ENCODE measurements at places on chromosomes 3 and 15. TPM values are rescaled to one million over a fixed set of nuclear protein-coding genes. Genes with fewer than 3 reads are reported as not detected.

- DNase-seq, result no peak
Measured at GRCh38 chr15:25903024-25903581, 40.0 kb upstream of the ATP10A start.

GRCh38 chr3:122003112-122003511 is 18.9 kb downstream of the ILDR1 start:
- DNase-seq, result no peak

DNA sequence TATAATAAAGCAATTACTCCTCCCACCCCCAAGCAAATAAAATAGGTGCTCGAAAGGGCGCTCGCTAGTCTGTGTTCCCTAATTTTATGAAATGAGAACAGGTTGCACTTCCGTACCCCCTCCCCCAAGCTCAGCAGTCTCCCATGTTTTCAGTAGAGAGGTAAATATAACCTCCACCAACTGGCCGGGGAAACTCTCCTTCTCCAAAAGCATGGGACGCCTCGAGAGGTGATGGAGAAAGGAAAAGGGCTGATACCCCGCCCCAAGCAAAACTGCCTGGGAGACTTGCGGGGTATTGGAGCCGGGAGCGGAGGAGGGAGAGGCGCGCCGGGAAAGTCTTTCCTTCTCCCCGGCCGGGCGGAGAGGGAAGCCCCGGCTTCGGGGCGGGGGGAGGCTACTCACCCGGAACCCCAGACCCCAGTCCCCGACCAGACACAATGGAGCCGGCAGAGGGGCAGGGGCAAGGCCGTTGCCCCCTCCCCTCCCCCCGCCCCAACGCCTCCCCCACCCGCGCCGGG is 605 bp downstream of the DCUN1D1 start:
- no peak for DNase-seq

DNA sequence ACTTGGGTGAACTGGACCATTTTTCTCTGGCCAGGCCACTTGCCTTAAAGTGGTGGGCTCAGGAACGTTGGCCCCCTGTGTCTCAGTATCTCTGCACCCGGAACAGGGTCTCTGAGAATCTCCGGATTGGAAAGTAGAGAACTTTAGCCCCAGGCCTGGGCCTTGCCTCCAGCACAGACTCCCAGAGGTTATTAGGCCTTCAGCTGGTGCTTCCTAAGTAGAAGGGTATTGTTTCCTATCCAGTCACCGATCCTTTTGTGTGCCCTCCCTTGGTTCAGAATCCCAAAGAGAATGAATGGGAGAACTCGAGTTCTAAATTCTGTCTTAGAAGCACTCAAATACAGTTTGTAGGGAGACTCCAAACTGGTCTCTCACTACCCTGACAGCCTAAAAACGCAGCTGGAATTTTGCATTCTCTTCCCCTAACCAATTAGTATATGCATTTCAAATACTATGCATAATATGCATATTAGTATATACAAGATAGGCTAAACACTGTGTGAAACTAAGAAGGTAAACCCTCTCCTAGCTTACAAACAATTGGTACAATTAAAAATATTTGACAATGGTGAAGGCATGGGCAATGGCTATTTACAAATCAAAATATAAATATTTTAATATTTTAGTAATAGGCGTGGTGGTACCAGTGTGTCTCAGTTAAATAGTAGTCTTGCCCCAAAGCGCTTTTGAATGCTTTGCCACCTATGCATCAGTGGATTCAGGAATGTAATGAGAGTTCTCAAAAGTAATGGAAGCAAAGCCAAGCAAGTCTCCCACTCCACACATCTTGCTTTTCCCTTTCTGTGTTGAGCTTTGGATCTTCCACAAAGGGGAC is 48.5 kb upstream of the SLC4A7 start:
- no peak for DNase-seq

DNA sequence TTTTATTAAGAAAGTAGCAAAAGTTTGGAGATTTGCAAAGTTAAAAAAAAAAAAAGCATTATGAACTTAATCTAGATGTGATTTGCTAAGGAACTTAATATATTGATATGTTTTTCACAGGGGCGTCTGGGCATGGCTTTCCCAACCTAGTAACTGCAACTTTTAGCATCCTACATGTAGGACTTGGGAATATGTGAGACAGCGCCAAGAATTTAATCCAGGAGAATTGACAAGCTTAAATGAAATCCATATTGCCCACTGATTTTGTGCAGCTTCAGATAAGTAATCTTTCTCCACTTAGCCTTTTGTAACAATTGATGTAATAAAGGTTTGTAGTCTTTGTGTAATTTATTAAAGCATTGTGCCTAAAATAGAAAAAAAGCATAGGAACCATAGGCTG is 982 bp upstream of the GABPB1 start:
- DNase-seq, result no peak

GRCh38 chr15:69489073-69489571 is 36.5 kb downstream of the RPLP1 start:
- DNase-seq, result no peak

GRCh38 chr3:15630646-15631350 is 29.3 kb downstream of the BTD start:
- DNase-seq, result no peak

GRCh38 chr15:66161108-66161507 is 92.4 kb downstream of the MEGF11 start:
- no peak for DNase-seq

- no peak for DNase-seq
Measured at GRCh38 chr15:74443100-74443909, 9.5 kb upstream of the SEMA7A start.

The CD80 gene
- total RNA-seq, result 18.1 TPM

The CPLX3 gene
- total RNA-seq, result 0.17 TPM

The COL6A5 gene
- 0.16 TPM for total RNA-seq
